ENCODE measurements at places on chromosomes 6 and 20.
A peak's percentile ranks its signal among the peaks of the same experiment; 100 is the strongest.

- DNase-seq = no peak
Observed at GRCh38 chr20:19813846-19814640, 56.0 kb downstream of the RIN2 start.

- DNase-seq = no peak
Observed at GRCh38 chr6:137850816-137851602, 16.1 kb upstream of the TNFAIP3 start.

GRCh38 chr6:105111105-105111504, 68.7 kb downstream of the POPDC3 start:
- no peak for DNase-seq

DNA sequence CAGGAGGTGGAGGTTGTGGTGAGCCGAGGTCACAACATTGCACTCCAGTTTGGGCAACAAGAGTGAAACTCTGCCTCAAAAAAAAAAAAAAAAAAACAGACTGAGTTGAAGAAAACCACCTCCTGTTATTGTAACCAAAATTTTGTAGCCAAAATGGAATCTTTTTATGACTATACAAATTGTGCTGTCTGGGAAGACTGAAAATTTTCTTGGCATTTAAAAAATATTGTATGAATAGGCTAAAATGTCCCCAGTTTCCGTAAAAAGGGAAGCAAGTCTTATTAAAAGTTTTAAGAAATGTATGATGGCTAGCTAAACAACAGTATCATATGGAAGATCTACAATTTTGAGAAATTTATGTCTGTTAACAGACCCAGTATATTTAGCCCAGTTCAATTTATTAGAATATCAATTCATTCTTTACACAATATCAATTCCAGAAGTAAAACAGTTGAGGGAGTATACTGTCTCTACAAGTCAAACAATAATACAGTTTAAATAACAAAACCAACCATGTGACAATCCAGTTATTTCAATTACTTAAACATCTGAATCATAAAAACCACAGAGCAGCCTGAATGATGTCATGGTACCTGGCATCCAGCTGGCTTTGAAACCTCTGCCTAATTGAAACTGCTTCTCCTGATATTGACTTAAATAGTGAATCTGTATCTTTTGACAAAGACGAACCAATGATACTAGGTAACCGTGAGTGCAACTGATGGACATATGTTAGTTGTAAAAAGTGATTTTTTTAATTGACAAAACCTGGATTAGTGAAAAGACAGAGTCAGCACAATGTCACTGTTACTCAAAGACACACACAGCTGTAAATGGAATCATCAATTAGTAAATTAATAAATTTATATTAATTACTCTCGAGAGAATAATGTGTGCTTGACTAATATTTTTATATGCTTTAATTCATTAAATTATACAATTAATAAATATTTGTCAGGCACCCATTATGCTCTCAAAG, 166.6 kb upstream of the MARCKS start:
- DNase-seq = no peak

GRCh38 chr20:63846128-63846771, 15.0 kb upstream of the ABHD16B start:
- no peak for DNase-seq

DNA sequence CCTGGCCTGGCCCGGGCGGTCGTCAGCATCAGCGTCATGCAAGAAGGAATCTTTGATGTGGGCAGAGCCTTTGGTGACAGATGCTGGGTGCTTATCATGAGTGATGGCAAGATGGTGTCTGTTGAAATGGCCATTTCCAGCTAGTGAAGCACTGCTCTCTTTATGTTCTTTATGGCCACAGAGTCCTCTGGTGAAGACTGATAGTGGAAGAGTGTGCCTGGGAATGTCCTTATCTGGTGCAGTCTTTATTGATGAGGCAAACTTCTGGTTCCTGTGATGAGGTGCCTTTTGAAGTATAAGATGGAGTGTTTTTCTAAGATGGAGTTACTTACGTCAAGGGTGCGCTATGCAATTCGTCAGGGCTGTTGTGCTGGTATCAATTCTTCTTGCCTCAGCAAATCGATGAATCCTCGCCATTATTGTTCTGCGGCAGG, 22.6 kb upstream of the CCR6 start:
- DNase-seq = no peak

DNA sequence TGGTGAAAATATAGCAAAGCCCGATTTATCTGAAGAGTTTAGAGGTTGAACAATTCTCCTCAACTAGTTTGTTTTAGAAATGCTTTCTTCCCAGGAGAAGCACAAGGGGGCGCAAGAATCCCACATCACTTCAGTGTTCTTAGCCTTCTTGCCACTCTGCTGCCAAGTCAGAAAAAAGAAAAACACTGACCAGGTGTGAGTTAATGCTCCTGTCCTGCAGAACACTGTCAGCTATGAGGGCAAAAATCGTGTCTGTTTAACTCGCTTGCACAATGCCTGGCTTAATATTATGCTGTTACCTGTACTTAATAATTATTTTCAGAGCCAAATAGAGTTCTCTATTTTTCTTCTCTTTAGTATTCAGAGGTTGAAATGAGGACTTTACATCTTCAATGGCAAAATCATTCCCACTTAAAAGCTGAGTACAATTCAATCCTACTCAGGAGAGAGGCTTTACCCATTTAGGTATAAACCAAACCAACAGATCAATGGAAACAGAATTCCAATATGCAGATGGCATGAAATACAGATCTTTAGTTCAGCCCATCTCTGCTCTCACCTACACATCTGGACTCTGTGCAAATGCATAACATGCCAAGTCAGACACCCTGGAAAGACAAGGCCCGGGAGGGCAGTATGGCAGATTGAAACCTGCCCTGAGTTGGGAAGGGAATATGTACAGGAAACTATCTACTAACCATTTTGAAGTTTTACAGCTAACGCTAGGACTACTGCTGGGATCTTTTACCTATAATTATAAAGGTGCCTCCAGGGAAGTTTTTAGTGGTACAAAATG, 71.4 kb upstream of the TULP1 start:
- DNase-seq = peak; percentile 66

- DNase-seq = no peak
Observed at GRCh38 chr20:49424536-49424935, 57.9 kb downstream of the KCNB1 start.

- no peak for DNase-seq
Observed at GRCh38 chr6:13668291-13668928, 43.2 kb downstream of the RANBP9 start.

GRCh38 chr20:29873946-29874345, 1383.5 kb upstream of the DEFB115 start:
- DNase-seq = peak; percentile 58

DNA sequence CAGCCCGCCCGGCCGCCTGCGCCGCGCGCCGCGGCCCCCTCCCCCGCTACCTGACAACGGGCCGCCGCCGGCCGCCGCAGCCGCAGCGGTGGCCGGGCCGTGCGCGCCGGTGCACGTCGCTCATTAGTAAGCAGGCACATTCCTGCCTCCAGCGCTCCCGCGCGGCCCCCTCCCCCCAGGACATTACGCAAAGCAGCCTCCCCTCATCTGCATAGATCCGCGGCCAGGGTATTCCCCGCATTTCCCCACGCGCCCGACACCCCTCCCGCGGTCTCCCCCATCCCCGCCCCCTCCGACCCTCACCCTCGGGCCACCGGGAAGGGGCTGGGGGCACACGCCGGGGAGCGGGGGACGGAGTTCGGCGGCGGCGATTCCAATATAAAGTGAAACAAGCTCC, at the start of gene HIVEP2:
Gene HIVEP2, minus strand, starts transcription at position 128 of the 397 bp plus-strand sequence. CDS start 170,438 bp downstream, outside the sequence.
- peak; percentile 75 for DNase-seq

- no peak for DNase-seq
Observed at GRCh38 chr6:11659757-11660156, 118.8 kb downstream of the ADTRP start.

GRCh38 chr6:73704260-73704659, 8.3 kb downstream of the CD109 start:
- DNase-seq = no peak

DNA sequence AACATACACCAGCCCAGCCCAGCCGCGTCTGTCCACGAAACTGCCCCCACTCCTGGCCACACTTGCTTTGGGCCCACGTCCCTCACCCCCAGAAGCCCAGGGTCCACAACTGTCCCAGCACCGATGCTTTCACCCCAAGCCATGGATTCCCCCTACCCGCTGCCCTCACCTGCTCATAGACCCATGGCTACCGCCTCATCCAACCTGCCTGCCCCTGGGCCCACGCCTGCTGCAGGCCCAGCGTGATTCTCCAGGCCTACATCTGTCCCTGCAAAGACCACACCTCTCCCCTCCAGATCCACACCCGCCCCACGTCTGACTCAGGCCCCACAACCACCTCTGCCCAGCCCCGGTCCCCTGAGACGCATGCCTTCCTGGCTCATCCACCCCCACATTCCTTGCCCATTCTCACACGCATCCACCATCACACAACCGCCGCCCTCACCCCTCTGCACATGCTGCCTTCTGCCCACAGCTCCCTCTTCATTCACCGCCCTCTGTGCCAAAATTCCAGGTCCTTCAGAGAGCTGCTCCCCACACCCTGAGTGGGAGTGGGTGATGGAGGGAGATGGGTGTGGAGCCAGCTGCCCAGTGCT, 86.7 kb downstream of the GRM4 start:
- no peak for DNase-seq

- peak; percentile 82 for DNase-seq
Observed at GRCh38 chr20:37627060-37627766, 66.6 kb upstream of the CTNNBL1 start.

DNA sequence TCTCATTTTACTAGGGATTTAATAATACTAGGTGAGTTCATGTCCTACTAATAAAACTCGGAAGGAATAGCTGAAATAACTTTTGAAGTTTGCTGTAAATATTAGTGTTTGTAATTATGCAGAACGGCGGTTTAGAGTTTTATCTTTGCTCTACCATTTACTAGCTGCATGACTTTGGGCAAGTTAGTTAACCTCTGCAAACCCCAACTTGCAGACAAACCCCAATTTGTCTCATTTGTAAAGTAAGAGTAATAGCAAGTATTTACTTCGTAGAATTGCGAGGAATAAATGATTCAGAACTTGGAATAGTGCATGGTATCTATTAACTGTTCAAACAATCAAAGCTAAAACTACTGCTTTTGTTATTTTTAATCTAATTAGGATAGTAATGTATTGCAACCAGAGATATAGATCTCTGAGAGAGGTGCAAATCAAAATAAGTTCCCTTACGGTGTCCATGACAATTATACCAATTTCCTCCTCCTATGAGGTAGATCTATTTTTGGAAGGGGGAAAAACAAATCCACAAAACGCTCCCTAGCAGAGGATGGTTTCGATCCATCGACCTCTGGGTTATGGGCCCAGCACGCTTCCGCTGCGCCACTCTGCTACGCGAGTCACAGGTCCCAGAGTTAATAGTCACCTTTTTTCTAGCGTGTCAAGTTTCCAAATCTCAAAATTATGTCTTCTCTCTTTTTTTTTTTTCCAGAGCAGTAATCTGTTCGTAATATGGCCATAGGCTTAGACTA, 35.1 kb upstream of the BTN3A2 start:
- no peak for DNase-seq

DNA sequence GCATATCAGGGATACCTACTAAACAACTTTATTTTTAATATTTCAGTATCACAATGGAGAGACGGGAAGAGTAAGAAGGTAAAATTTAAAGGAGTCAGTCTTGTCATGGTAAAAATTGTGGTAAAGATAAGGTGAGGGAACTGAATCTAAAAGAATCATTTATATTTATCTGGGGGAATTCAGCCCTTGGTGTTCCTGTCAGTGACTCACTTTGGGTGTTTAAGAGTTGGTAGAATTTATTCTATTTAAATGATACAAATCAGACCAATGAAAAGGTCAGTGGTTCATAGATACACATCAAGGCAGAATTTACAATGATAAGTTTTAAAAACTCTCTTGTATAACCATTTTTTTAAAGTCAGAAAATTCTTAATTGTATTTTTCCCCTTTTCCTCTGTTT, 164.4 kb downstream of the CDKAL1 start:
- DNase-seq = no peak

GRCh38 chr6:113184291-113184690, 672.9 kb upstream of the MARCKS start:
- no peak for DNase-seq

DNA sequence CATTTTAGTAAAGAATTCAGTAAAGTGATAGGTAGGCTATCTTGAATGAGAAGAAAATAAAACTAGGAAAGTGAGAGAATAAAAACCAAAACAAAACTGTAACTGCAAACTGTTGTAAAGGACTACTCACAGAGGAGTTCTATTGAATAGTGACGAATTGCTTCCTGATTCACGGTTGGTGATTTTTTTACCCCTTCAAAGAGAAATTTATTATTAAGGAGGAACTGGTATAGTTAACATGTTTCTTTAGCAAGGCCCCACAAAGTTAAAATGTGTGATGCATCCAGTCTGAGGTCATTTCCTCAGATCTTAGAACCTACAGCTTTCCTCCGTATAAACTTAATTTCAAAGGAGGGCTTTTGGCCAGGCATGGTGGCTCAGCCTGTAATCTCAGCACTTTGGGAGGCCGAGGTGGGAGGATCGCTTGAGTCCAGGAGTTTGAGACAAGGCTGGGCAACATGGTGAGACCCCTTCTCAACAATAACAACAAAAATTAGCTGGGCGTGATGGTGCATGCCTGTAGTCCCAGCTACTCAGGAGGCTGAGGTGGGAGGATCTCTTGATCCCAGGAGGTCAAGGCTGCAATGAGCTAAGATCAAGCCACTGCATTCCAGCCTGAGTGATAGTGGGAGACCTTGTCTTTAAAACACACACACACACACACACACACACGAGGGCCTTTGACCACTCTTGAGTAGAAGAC, 8.3 kb downstream of the PRDM1 start:
- DNase-seq = no peak

- DNase-seq = no peak
Observed at GRCh38 chr20:6814945-6815344, 47.5 kb downstream of the BMP2 start.

DNA sequence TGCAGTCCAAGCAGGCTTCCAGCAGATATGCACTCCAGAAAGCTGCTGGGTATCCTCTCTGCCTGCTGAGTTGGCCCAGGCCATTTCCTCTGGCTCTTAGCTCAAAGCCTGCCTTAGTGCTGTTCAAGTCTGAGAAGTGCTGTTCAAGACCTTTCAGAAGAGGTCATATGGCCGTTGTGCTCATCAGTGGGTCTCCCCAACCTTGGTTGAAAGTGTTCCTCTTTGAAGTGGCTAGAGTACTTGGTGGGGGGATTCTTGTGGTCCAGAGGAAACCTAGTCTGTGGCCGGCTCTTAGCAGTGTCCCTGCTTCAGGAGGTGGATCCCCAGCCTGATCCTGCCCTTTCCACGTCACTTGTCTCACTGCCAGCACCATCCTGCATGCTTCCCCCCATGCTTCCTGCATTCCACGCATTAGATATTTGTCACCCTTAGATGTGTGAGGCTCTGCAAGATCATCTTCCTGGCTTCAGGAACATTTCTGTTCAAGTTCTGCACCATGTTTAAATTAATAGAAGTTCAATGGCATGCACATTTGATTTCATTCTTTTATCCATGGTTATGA, 105.0 kb downstream of the FIG4 start:
- no peak for DNase-seq

DNA sequence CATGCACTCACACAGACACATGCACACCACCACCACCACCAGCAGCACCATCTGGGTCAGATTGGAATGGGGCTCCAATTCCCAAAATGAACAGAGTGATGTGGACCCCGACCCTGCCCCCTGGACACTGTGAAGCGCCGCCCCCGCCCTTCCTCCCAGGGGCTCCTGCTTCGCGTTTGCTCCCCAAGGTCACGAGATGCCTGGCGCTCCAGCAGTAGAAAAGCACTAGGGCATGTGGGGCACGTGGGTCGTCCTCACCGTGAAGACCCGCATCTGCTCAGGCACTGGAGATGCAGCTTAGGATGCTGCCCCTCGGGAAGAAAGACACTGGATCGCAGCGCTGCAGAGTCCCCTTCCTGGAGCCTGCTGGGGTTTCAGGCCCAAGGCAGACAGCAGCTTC, 184.0 kb downstream of the SMOC2 start:
- no peak for DNase-seq
